ENCODE measurements at places on chromosomes 12 and 14. TPM values are rescaled to one million over a fixed set of nuclear protein-coding genes. Genes with fewer than 3 reads are reported as not detected.

DNA sequence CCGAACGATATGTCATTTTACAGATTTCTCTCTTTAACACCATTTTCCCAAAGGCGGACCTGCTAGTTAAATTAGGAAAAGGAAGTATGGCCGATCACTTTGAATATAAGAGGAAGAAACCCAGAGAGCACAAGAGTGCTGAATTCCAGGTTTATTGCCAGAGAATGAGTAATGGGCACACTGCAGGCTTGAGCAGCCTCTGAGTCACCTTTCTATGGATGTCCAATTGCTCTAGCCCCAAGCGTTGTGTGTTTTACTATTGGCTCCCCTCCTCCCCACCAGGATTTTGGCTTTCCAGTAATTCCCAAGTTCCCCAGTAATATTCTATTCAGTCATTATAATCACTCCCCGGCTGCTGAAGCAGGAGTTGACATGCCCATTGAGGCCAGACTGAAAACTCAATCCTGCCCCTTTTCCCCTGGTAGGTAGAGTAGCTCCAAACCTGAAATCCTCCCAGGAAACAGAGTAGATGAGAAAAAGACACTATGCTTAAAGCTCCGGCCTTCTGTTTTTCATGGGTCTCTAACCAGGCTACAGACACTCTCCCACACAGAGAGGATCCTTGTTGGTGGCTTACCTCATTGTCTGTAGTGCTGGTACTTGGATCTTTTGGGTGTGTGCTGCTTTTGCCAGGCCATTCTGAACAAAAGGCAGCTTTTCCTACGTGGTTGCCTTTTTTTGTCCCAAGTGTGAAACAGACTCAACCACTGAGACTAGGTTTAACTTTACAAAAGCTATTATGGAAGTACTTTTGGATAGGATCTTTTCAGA lies 704.3 kb upstream of the FLRT2 start:
- ATAC-seq = no peak

DNA sequence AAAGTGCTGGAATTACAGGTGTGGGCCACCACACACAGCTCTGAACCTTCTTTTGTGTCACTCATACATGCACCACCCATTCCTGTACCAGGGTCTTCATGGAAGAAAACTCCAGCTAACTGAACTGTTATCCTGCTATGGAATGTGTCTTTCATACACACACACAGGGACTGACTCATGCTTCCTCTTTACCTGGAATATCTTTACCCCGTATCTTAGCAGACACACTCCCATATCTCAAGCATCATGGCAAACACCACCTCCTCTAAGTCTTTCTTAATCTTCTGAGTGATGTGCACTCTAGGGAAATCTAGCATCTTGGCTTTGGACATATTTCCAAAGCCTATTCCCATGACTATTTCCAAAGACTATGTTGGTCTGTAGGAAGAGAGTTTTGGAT lies 35.0 kb upstream of the DTX1 start:
- ATAC-seq = no peak

DNA sequence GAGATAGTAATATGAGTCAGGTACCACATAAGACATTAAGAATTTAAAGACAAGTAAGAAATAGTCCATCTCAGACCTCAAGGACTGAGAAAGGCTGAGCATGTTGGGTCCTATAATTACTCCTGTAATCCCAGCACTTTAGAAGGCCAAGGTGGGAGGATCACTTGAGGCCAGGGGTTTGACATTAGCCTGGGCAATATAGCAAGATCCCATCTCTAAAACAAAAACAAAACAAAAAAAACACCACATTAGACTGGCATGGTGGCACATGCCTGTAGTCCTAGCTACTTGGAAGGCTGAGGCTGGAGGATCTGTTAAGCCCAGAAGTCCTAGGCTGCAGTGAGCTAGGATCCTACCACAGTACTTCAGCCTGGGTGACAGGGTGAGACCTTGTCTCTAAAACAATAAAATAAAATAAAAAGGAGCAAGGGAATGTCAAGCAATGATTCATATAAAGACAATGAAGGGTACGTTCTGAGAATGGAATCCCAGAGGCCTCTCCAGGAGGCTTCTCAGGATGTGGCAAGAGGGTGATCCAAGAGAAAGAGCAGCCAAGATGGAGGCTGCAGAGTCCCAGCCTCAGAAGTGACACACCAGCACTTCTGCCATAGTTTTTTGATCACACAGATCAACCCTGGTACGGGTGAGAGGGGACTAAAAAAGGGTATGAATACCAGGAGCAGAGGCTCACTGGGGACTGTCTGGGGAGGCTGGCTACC lies 206.4 kb downstream of the CRADD start:
- ATAC-seq = no peak

- no peak for ATAC-seq
These were observed 238.8 kb upstream of the RGS6 start for GRCh38 chr14:71693381-71693780.

DNA sequence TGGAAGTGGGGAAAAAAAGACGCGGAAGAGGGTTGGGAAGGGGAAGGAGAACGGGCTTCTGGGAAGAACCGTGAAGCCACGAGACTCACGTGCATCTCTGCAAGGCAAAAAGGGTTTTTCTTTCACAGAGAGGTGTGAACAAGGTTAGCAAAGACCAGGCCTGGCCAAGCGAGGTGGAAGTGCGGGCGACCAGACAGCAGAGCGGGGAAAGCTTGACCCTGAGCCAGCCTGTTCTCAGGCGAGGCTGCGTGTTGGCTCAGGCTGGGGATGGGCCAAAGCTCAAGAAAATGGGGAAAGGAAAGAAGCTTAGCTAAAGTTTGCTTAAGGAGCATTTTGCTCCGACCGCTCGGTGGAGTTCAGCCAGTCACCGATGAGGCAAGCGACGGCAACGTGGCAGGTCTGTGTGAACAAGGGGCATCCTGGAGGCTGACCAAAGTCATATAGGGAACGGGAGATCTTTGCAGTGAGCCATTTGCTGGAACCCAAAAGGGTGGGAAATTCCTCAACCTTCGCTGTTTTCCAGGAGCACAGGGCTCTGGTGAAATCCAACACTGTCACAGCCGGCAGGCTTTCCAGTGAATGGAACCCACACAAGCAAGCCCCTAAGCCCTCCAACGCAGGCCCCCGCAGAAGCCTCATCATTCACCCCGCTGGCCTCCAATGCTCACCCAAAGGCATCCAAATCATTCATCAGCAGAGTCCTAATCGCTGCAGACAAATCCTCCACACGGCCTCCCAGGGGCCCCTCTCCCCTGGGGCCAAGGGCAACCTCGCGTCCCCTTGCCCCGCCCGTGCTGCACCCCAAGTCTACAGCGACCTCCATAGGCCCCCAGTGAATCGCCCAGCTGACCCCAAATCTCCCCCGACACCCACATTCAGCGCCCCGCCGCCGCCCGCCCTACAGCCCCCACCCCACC lies 754 bp downstream of the ZNF605 start:
- ATAC-seq = peak; percentile 44

GRCh38 chr12:14577344-14577743 lies 9.7 kb upstream of the PLBD1 start:
- no peak for ATAC-seq

- ATAC-seq = no peak
These were observed 50.8 kb downstream of the EID3 start for GRCh38 chr12:104354167-104354867.

DNA sequence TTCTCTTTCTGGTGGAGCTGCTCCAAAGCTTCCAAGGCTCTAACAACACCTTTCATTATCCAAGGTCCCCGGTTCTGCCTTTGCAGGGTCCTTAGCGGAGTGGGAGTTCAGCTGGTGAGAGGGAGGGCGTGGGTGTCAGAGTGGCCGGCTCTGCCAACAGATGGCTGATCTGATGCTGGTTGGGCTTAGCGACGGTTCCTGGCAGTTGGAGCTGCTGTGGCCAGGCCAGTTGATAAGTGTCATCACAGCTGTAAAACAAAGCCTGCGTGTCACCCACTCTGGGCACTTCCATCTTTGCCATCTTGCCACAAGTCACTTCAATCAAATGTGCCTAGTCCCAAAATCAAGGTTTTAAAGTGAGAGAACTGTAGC lies 36.3 kb downstream of the RIN3 start:
- ATAC-seq = peak; percentile 79

DNA sequence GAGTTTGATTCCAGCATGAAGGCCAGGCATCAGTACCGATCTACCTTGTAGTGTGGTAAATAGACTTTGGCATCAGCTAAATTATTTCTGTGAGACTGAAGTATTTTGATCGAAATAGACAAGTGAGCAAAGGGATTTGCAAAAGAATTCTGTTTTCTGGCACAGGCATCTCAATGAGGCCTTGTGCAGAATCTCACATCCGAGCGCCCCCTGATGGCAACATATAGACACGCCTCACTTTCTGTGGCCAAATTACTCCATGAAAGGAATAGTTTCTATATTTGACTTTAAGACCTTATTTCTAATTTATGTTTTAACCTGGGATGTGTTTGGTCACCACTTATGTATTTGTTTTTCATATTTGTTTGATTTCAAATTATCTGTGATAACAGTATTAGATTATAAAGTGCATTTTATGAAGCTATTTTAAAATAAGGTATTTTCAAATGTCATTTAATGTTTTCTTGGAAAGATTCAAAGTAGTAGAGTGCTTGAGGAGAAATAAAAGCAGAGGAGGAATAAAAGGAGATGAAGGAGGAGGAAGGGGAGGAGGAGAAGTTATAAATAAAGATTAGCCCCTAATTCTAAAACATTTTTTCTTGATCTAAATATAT lies 731.9 kb downstream of the NRXN3 start:
- no peak for ATAC-seq

- ATAC-seq = peak; percentile 85
These were observed 25.2 kb downstream of the KRT8 start for GRCh38 chr12:52879394-52880351.

GRCh38 chr14:20624495-20625070 lies 16.9 kb downstream of the OR6S1 start:
- peak; percentile 61 for ATAC-seq

DNA sequence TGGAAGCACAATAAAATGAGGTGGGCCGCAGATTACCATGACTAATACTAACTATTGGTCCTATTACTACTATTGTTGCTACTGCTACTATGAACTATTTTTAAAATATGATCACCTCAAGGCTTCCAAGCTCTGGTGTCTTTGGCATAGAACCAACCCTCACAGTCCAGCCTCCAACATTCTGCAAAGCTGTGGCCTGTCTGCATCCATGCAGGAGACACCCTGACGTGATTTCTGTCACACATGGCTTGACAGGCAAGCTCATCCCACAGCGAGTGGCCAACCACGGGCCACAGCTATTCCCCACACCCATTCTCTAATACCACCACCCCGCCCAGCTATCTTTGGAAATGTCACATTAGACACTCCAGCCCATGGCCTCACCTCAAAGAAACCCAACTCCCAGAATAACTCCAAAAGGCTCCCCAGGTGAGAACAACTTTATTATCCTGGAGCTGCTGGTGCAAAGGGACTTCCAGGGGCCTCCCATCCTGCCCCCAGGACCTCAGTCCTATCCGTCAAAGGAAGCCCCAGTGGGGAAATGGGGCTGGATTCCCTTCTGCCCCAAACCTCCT lies 14.4 kb downstream of the ISCU start:
- ATAC-seq = no peak

GRCh38 chr12:2552000-2552756 lies 242.6 kb upstream of the FKBP4 start:
- no peak for ATAC-seq

DNA sequence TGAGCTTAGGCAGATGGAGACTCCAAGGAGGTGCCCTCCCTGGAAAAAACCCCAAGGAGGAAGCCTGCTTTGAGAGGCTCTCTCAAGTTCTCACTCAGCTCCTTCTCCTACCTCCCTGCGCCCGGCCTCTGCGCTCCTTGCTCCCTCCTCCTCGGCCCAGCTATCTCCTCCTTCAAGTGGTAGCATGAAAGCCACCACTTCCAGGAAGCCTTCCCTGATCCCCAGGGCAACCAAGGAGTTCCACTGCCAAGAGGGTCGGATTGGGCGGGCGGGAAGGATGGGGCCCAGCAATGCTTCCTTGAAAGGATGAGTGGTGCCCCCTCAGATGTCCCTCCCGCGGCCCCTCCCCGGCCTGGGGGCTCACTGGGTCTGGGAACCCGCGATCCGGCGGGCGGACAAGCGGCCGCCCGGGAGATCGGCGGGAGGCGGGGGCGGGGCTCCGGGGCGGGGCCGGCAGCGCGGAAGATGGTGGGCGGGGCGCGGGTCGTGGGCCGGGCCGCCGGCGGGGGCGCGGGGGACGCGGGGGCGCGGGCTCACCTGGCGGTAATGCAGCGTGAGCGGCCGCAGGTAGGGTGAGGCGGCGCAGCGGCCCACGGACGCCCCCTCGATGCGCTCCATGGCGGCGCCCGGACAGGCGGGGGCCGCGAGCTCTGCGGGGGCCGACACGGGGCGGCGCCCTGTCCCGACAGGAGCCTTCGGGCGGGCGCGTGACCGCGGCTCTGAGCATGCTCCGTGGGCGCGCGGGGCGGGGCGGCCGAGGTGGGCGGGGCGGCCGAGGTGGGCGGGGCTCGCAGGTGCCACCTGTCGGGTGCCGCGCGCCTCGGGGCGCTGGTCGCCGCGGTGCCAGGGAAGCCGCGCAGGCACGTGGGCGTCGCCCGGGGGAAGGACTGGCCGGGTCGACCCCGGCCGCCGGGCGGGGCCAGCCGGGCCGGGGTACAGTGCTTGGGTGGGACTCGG lies at the start of gene NUDT14:
TSS of gene NUDT14 (minus strand) at position 721 of the 957 bp plus-strand sequence. CDS start at position 618, 103 bp downstream.
- ATAC-seq = peak; percentile 87

GRCh38 chr12:58253663-58254062 lies 312.3 kb downstream of the ATP23 start:
- no peak for ATAC-seq

DNA sequence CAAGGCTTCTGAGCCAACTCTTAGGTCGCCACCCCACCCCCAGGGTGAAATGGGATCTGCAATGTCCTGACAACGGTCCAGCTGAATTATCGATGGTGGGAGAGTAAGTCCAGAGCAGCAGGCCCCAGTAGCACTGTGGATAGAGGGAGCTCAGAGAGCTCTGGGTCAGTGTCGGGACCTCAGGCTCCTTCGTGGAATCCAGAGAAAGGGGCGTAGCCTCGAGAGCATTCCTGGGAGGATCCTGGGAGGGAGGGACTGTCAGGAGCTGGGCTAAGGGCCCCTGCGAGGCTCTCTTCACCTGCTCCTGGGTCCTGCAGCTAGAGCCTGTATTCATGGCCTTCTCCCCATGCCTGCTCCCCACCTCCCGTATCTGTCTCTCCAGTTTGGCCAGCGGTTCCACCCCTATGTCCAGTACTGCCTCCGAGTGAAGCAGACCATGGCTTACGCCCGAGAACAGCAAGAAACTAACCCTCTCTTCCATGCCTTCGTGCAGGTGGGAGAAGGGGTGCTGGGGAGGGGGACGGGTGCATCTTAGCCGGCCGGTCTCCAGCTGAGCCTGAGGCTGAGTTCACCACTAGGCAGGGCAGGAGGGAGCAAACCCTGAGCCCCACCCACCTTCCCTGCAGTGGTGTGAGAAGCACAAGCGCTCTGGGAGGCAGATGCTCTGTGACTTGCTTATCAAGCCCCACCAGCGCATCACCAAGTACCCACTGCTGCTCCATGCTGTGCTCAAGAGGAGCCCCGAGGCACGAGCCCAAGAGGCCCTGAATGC lies 6.6 kb downstream of the PLEKHG6 start:
- no peak for ATAC-seq

GRCh38 chr12:51085757-51086156 lies 2.4 kb upstream of the CSRNP2 start:
- ATAC-seq = no peak

The IL22 gene
- total RNA-seq = not detected

The CLEC2B gene
- 3.4 TPM for total RNA-seq

The ASCL1 gene
- 0.54 TPM for total RNA-seq

The SLC38A2 gene
- total RNA-seq = 271 TPM

The ANO2 gene
- 3.1 TPM for total RNA-seq

The HNRNPC gene
- 544 TPM for total RNA-seq

Data from gastroesophageal sphincter (tissue), 4 donors.